ENCODE measurements at places on chromosomes 3 and 15.

DNA sequence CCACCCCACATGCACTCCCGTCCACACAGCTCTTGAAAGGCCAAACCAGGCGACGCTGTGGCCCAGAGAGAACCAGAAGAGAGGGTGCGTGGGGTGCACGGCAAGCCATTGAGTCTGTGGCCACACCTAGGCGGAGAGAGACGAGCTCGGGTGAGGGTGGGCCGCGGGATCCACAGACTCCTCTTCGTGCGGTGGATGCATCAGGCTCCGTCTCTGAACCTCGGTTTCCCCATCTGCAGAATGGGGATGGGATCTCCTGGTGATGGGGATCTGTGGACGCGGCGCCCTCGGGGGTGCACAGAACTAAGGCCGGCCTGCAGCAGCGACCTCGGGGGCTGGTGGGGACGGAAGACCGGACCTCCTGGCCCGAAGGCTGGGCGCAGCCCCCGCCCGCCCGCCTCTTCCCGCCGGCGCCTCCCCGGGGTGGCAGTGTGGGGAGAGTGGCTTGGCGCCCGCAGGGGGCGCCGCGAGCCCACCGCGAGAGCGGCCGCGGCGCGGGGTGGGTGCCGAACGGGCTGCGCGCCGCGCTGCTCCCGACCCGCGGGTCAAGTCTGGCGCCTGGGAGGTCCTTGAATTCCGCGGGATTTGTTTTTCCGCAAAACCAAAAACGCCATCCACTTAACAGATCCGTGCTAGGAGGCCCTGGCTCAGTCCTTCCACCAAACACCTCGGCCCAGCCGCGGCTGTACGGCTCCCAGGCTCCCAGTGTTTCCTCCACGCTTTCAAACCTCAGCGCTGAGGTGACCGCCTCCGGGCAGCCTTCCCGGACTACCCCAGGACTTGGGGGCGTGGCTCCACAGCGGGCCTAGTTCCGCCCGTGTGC is 13.2 kb upstream of the ADPGK start:
- H3K4me3 ChIP-seq: peak overlapping the region; percentile 81
- no peak overlapping the region for H3K27ac ChIP-seq
- peaks cover 46% of the 10 kb centered on the region for H3K27me3 ChIP-seq
- peaks cover 15% of the 10 kb centered on the region for H3K4me1 ChIP-seq
- DNase-seq: peak; percentile 48
- no peaks in the 10 kb centered on the region for H3K36me3 ChIP-seq

- no peak overlapping the region for H3K27ac ChIP-seq
- H3K27me3 ChIP-seq: no peaks in the 10 kb centered on the region
Measured at GRCh38 chr15:57036352-57036751, 117.9 kb downstream of the TCF12 start.

DNA sequence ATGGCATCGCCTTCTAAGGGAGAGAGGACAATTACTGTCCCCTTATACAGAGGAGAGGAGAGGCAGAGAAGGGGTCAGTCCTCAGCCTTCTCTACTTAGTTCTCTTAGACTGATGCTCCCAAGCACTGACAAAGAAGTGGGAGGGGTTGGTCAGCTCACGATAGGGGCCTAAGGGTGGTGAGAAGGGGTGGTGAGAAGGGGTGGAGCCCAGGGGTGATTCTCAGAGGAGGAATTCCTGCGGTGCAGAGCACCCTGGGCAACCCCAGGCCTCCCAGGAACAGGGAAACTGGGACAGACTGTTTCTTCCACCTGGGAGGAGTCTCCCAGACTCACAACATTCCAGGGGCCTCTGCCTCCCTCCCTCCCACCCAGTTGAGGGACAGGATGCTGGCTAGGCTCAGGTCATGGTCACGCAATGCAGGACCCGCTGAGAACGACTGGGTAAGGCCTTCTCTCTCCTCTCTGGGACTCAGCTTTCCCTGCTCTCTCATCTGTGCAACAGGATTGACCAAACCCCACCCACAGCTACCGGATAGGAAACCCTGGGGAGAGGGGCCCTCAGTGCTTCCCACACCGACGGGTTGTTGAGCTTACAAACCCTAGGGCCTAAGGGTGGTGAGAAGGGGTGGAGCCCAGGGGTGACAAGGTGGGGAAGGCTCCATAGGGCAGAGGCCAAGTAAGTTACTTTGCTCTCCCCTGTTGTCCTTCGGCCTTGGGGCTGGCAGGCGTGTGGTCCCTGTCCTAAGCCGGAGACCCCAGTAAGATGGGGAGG is 1.5 kb downstream of the TPRA1 start:
- H3K27me3 ChIP-seq: no peaks in the 10 kb centered on the region
- no peak overlapping the region for H3K27ac ChIP-seq
- H3K4me1 ChIP-seq: peaks cover 28% of the 10 kb centered on the region
- peaks cover 4% of the 10 kb centered on the region for H3K36me3 ChIP-seq
- H3K4me3 ChIP-seq: peak overlapping the region; percentile 80

- peaks cover 76% of the 10 kb centered on the region for H3K4me1 ChIP-seq
- no peaks in the 10 kb centered on the region for H3K27me3 ChIP-seq
- DNase-seq: peak; percentile 39
- H3K4me3 ChIP-seq: peak overlapping the region; percentile 29
Measured at GRCh38 chr15:40053831-40054604, 15.0 kb upstream of the SRP14 start.

DNA sequence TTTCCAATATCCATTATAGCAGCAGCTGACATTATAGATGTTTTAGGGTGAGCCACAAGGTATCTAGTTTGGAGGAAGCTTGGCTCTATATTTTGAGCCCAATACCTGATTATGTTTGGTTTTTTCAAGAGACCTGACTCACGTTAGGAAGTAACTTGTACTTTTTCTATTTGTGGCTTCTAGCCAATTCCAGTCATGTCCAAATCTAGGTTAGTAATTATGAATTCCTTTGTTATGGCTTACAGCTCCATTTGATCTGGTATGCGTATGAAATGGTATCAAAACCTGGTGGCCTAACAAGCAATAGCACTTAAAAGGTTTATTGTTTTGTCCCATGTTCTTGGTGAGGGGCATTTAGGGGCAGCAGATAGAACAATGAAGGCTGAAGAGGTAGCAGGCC is 115.9 kb downstream of the TOP2B start:
- no peaks in the 10 kb centered on the region for H3K36me3 ChIP-seq
- H3K27ac ChIP-seq: no peak overlapping the region
- peaks cover 5% of the 10 kb centered on the region for H3K27me3 ChIP-seq

DNA sequence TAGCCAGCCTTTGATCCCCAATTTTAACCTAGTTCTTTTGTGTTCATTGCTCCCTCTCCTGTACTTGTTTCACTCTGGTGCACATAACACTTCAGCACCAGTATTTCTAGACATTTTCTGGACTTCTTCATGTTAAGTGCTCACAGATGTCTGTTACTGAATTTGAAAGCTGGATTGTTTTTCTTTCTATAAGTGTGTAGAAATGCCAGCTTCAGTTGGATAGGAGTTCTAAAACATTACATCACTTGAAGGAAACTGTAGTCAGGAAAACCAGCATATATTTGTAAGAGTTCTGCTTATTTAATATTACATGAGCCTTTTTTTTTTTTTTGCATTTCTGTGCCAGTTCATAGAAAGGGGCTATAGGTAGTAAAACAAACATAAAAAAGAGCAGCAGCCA is 21.6 kb downstream of the QTRT2 start:
- no peaks in the 10 kb centered on the region for H3K27me3 ChIP-seq
- H3K27ac ChIP-seq: no peak overlapping the region
- peaks cover 95% of the 10 kb centered on the region for H3K36me3 ChIP-seq
- no peak overlapping the region for H3K4me3 ChIP-seq

- H3K27me3 ChIP-seq: no peaks in the 10 kb centered on the region
- DNase-seq: no peak
- no peak overlapping the region for H3K4me3 ChIP-seq
- no peaks in the 10 kb centered on the region for H3K4me1 ChIP-seq
Measured at GRCh38 chr3:103494011-103494410, 1059.2 kb downstream of the ZPLD1 start.

GRCh38 chr3:9347081-9347480 is 15.8 kb upstream of the THUMPD3 start:
- H3K4me3 ChIP-seq: no peak overlapping the region
- H3K4me1 ChIP-seq: peaks cover 4% of the 10 kb centered on the region
- H3K27me3 ChIP-seq: no peaks in the 10 kb centered on the region
- no peaks in the 10 kb centered on the region for H3K36me3 ChIP-seq

DNA sequence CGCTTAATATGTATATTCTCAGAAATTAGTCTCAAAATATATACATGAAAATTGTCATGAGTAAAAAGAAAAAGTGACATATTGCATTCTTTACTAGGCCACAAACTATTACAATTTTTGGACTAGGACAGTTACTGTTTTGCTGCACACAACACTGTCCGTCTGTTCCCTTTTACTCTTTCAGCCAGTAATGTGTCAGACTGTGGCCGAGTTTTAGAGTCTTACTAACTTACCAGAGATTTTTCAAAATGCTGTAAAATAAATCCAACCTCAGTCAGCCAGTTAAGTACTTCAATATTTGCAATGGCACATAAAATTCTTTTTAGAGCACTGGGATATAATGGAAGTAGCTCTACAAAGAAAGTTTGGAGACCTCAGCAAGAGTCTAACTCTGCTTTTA is 380.3 kb upstream of the IL12A start:
- peaks cover 2% of the 10 kb centered on the region for H3K27me3 ChIP-seq
- H3K4me3 ChIP-seq: no peak overlapping the region
- no peak for DNase-seq
- H3K36me3 ChIP-seq: no peaks in the 10 kb centered on the region
- H3K27ac ChIP-seq: no peak overlapping the region

DNA sequence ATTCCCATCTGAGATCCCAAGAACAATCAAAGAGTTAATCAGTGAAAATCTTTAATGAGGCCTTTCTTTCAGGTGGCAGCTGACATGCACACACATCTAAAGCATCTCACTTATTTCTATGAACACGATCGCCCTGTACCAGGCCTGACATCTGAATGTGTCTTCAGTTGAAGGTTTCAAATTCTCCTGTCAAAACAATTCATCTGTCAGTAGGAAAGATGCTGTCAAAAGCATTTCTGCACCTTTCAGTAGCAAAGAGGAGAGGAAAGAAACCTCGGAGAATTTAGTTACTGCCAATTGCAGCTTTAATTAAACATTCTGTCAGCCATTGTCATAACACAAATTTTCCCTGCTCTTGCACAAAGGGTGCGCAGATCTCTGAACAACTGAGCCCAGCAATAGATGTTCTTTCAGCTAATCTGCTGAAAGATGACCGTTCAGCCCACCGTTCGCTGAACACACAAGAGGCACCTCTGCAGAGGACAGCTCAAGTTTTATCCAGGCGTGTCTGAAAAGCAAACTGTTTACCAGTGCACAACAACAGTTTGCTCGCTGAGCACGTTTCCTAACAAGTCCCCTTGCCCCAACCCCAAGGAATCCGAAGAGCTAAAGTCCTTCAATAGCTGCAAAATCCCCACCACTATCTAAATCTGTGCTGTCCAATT is 34.1 kb downstream of the LRIG1 start:
- H3K4me1 ChIP-seq: peaks cover 36% of the 10 kb centered on the region
- no peak for DNase-seq
- H3K4me3 ChIP-seq: no peak overlapping the region
- H3K27me3 ChIP-seq: peaks cover 19% of the 10 kb centered on the region

DNA sequence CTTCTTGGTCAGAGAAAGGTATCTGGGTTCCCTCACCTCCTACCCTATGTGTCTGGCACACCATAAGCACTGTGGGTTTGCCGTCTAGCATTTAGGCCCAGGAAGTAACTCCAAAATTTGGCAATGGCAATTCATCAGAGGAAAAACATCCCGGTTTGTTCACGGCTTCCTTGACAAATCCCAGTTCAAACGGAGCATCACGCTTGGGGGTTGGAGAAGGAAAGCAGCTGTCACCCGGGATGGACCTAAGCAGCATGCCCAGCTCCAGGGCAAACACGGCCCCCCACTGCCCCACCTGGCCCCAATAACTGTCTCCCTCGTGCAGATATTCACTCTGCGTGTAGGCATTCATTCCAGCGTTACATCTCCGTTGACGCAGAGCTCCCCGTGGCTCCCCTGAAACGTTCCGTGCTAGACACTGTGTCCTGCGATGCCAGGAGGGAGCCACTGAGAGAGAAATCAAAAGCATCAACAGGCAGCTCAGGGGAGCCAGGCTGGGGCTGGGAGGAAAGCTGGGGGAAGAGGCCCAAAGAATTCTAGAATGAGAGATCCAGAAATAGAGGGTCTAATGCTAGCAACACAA is 41.4 kb downstream of the NTRK3 start:
- DNase-seq: no peak
- no peak overlapping the region for H3K27ac ChIP-seq
- H3K36me3 ChIP-seq: no peaks in the 10 kb centered on the region
- H3K27me3 ChIP-seq: no peaks in the 10 kb centered on the region

DNA sequence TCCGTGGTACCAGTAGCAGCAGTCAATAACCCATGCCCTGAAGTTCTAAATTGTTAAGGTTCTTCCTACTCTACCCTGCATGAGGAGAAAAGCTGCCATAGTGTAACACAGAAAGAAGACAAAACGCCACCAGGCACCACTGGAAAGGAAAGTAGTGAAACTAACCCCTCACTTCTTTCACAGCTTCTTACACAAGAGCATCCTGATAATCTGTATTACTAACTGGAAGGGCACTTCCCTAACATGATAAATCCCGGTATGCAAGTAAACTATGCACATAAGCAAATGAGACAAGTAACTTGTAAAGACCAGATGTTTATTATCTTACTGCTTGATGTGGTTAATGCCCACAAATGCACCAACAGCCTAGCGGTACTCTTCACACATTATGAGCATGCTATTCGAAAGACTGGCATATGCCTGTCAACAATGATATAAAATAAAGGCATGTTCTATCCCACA is 141.3 kb downstream of the ADAM10 start:
- H3K36me3 ChIP-seq: peaks cover 76% of the 10 kb centered on the region
- H3K4me1 ChIP-seq: peaks cover 4% of the 10 kb centered on the region
- H3K27me3 ChIP-seq: no peaks in the 10 kb centered on the region
- DNase-seq: no peak
- H3K4me3 ChIP-seq: no peak overlapping the region
- no peak overlapping the region for H3K27ac ChIP-seq

DNA sequence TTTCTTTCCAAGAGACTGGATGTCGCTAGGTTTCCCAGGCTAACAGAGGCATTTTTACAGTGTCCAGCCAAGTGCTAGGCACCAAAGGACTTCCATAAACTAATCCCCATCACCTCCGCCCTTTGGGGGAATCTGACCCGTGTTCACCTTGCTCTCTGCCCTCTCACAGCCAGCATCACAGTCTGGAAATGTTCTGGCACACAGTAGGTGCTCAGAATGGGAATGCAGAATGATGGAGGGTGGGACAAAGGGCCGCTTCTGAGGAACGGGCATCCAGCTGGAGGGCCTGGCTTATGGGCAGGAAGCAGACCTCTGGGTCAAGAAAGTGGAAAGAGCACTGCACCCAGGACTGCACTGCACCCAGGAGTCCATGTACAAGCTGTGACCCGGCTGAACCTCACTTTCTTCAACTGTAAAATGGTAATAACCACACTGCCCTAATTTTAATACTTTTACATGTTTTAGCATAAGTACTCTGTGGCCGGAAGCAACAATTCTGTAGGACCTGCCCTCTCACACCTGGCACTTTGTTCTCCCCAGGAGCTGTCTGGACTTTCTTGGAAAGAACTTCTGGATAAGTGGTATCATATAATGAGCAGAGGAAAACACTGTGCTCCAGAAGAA is 901 bp upstream of the NMB start:
- DNase-seq: no peak
- peaks cover 35% of the 10 kb centered on the region for H3K4me1 ChIP-seq
- H3K27ac ChIP-seq: peak overlapping the region; percentile 88

All from activated B cell treated with CpG ODN at 0.5 μM for 24 hours (primary cell).